ENCODE measurements at places on chromosomes 4 and X.

GRCh38 chr4:95511477-95511876 is 37.3 kb downstream of the UNC5C start:
- DNase-seq = no peak

DNA sequence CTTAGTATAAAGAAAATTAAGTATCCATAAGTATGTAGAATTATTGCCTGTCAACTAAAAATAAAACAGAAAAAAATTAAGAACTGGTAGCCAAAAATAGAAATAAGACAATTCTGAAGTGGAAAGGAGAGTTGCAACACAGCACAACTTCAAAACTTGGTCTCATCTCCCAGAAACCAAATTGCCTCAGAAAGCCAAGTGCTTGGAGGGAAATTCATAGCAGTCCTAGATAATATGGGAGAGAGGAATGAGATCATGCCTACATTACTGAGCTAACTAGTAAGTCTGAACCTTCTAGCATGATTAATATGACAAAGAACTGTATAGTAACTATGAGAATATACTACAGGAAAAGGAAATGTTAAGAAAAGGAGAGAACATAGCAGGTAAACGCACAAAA is 256.5 kb downstream of the LDB2 start:
- peak; percentile 78 for DNase-seq

- no peak for DNase-seq
Observed at GRCh38 chr4:128868758-128869157, 59.3 kb downstream of the JADE1 start.

DNA sequence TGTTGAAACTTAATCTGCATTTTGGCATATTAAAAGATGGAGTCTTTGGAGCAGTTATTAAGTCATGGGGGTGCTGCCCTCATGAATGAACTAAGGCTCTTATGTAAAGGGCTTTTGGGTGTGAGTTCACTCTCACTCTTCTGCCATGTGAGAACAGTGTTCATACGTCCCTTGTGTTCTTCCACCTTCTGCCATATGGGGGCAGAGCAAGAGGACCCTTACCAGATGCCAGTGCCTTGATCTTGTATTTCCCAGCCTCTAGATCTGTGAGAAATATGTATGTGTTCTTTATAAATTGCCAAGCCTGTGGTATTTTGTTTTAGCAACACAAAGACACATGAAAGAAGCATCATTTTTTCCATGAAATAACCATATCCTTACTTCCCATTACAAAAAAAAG is 213.9 kb downstream of the SPOCK3 start:
- no peak for DNase-seq

DNA sequence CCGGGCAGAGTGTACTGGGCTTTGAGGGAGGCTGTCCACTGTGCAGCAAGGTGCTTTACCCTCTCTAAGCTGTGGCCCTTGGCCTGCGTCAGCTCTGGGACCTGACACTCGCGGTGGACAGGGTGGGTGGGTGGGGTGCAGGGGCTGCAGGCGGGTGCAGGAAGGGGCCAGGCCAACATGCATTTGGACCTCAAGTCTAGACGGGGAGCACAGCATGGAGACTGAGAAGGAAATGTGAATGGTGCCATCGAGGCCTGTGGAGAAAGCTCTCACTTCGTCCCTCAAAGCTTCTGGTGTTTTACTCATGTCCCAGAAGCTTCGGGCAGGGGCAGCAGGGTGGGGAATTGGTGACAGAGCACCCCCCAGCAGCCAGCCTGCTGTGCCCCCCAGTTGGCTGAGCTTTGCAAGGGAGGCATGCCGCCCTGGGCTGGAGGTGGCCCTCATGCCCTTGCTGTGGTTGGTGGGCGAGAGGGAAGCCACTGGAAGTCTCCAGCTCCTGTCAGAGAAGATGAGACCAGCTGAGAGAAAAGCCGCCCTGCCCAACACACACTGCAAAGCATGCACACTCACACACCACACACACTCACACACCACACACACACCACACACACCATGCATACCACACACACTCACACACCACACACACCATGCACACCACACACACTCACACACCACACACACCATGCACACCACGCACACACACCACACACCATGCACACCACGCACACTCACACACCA is 12.3 kb downstream of the PNMA6E start:
- DNase-seq = no peak

DNA sequence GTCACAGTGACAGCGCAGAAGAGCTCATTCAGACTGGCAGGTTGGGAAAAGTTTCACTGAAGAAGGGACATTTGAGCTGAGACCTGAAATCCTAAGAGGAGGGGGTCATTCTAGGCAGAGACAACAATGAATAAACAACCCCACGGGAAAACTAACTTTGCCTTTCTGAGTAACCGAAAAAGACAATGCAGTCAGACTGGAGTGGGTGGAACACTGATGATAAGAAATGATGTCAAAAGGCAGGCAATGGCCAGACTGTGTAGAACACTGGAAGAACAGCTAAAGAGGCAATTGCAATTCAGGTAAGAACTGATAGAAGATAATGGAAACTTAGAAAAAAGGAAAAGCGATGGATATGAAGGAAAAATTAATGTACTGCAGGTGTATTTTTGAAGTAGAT is 73.8 kb downstream of the CHIC2 start:
- DNase-seq = peak; percentile 40

DNA sequence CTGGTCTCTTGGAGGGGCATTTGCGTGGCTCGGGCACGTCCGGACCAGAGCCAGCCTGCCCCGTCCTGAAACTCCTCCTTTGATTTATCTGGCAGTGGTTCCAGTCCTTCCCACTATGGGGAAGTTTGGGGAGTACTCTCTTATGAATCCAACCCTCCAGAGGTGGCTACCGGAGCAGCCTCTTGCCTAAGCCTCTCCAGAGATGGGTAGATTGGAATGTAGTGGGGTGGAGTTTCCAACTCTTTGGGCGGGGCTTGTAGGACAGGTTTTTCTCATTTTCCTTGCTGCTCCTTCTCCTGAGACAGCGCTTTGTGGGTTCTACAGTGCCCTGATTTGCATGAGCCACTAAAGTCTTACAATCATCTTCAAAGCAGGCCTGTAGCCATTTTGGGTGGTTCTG is 60.1 kb upstream of the XAGE1B start:
- no peak for DNase-seq

DNA sequence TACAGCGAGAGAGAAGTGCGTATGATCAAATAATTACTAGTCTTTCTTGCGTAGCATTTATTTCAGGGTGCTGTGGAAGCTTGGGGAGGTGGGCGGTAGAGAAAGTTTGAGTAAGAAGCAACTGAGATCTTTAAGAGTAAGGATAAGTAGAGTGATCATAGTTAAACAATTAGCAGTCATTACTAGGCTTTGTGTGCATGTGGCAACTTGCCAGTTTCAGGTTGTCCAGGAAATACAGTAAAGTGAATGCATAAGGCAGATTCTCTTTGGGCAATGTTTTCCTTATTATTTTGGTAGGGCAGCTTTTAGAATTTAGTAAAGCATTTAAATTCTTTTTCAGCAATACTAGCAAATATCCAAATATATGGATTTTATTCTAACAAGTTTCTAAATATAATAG is 57.0 kb downstream of the HPGDS start:
- DNase-seq = no peak

DNA sequence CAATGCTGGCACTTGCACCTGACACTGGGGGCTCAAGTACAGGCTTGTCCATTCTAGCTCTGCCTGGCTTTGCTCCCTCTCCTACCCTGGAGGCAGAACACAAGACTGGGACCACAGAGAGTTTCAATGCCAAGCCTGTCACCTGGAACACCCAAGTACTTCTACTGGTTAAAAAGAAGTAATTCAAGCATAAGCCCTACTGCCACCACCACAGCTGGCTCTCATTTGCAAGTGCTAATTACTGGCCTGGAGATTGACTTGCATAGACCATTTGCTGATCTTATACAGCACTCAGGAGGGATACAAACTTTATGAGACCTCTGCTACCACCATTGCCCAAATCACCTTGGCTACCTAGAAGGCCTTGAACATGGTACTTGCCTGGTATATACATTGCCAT is 1550.9 kb downstream of the C4orf33 start:
- DNase-seq = no peak

GRCh38 chrX:134480061-134480460 is 20.1 kb downstream of the HPRT1 start:
- peak; percentile 70 for DNase-seq

DNA sequence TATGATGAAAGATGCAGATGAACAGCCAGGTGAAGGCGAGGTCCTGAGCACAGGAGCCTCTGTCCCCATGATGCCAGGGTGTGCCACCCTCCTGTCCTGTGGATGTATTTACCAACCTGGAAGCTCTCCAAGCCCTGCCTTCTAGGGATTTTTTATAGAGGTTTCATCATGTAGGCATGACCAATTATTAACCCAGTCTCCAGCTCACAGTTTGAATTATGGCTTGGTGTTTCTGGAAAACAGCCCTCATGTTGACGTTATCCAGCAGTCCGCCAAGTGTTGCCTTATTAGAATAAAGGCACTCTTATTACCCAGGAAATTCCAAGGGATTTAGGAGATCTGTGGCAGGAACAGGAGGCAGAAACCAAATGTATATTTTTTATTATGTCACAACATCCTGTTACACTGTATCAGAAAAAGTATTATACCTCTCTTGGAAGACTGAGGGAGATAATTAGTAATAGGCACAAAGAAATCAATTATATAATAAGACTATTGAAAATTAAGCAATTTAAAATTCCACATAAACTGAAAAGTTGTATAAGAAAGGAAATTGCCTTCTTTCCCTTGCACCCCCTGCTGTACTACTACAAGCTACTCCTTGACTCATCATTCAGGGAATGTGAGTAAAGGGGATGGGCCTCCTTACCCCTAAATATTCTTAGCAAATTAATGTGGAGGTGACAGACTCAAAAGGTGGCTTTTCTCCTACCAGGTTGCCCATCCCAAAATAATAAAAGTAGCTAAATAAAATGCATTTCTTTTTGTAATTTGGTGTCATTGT is 129.6 kb downstream of the ZNF330 start:
- peak; percentile 88 for DNase-seq

GRCh38 chr4:13963601-13964000 is 336.1 kb upstream of the BOD1L1 start:
- DNase-seq = peak; percentile 16

DNA sequence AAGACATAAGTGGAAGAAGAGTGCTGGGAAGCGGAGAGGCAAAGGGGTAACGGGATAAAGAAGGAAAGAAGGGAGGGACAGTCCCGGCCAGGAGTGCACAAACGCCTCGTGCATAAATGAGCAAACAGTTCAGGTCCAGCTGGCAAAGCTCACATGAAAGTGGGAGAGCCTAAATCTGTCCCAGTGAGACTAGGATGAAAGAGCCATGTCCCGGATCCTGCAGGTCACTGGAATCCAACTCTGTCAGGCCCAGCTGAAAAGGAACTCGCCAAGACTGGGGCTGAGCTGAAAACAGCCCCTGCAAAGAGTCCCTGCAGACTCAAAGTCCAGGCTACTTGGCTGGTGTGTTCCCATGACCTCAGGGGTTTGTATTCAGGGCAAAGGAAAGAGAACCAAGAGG is 38.0 kb upstream of the CRMP1 start:
- DNase-seq = no peak

DNA sequence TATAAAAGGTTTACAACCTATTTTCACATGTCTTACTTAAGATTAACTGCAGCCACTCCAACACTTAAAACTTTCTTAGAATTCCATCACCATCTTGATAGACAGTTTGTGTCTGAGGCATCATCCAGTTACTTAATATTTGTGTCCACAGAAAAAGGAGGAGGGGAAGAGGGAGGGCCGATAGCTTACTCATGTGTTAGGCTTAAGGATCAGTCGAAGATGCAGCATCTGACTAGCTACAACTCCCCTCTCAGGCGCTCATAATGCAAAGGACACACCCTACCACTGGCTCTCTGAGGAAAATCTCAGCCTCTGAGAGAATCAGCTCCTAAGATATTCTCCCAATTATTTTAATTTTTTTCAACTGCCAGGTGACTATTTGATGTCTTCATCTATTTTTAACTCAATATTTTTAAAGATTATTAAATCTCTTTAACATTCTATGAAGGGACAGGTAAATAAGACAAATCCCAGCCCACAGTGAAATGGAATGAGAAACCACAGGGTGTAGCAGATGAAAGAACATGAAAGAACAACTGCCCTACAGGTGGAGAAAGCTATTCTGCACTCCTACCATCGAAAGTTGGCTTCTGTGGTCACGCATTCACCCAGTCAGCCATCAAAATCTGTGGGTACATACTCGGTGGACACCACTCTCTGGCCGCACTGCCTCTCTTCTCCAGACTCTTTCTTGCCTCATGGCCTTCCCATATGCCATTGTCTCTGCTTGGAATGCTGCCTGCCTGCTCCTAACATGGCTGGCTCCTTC is 48.0 kb downstream of the ARAP2 start:
- no peak for DNase-seq

DNA sequence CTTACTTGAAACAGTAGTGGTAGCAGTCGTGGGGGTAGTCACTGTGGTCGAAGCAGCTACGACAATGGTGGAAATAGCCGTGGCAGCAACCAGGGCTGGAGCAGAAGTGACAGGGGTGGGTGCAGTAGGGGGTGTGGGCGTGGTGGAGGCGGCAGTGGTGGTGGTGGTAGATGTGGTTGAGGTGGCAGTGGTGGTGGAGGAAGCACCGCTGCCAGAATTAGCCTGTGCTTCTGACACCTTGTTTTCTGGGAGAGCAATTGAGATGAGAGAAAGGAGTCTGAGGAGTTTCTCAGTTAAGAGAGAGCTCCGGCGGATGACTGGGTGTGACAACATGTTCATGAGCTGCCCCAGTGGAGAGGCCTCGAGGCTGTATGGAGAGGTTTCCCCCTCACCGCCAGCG is 113.5 kb upstream of the HSD17B10 start:
- no peak for DNase-seq

DNA sequence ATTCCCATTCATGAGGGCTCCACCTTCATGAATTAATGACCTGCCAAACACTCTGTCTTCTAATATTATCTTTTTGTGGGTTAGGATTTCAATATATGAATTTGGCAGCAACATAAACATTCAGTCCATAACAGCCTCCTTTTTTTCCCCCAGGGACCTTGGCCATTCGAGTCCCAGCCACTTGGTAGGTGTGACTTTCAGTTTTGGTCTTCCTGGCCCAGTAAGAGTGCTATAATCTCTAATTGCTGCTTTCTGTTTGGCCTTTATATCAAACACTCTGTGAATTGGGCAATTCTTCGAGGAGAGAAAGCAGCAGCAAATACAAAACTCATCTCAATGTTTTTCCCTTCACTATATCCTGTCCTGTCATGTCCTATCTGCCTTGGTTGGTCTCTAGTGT is 12.4 kb upstream of the RADX start:
- DNase-seq = no peak

DNA sequence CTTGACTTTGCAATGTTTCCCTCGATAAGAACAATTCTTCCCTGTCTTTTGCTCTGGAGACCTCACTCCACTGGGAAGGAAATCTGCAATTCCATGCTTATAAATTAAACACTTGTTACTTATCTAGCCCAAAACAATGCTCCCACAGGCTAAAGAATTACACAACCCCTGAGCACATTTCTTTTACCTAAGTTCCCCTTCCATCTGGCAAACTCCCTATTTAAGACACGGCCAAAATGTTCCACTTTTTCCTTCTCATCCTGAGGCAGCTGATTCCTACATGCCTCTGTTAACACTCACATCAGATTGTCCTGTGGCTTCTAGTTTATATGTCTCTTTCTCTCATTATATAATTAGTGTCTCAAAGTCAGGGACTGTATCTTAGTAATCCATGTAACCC is 211.7 kb downstream of the COX18 start:
- no peak for DNase-seq

- DNase-seq = no peak
Observed at GRCh38 chrX:122666601-122667000, 517.5 kb upstream of the GRIA3 start.

- no peak for DNase-seq
Observed at GRCh38 chrX:110448459-110448858, 89.8 kb downstream of the RTL9 start.

All from IMR-90 (cell line).